NCI-H1436 (cell line): ENCODE measurements at places on chromosomes 6 and 20.

GRCh38 chr6:1608222-1609040 lies 1.3 kb upstream of the FOXC1 start:
- no peak for DNase-seq

DNA sequence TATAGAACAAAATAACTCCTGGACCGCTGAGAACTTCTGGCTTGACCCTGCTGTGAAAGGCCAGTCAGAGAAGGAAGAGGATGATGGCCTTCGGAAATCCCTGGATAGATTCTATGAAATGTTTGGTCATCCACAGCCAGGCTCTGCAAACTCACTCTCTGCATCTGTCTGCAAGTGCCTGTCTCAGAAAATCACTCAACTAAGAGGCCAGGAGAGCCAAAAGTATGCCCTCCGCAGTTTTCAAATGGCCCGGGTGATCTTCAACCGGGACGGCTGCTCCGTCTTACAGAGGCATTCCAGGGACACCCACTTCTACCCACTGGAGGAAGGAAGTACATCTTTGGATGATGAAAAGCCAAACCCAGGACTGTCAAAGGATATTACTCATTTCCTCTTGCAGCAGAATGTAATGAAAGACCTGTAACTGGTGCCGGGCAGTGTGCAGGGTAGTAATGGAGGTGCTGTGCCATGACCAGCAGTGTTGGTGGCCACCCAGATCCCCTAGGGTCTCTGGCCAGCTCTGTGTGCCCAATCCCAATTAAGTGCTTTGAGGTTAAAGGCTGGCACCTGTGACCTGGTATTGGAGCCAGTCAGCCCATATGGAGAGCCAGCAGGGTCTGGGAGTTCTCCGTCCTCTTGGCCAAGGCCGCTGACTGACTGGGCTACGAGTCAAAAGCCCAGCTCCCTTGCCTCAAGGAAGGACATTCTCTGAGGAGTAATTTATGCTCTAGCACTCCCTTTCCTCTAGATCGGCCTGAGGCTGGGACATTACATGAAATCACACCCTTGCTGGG lies 87.1 kb downstream of the TRMT6 start:
- no peak for DNase-seq

DNA sequence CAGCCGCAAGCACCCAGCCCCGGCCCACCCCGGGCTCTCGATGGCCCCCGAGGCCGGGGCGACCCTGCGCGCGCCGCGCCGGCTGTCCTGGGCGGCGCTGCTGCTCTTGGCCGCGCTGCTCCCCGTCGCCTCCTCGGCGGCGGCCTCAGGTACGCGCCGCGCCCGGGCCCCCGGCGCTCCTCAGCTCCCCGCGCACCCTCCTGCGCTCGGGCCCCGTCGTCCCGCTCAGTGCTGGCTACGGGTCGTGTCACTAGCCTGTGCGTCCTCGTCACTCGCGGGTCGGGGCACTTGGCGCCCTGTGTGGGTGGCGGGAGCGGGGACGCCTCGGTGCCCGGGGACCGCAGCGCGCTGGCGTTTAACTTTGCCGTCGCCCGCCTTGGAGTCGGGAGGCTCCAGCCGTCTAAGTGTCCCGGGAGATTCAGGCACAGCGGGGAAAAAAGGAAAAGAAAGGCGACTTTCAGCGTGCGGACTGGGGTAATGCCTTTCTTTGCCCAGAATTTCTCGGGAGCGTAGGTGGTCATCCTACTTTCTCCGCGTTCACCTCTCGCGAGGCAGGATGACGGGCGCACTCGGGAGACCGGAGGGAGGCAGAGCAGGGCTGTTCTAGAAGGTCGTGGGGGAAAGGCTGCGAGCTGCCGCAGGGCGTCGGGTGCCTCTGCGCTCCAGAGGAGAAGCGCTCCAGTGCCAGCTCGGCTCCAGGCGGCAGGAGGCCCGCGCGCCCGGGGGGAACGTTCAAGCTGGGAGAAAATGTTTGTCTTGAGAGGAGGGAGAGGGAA lies 545 bp downstream of the FNDC1 start:
- DNase-seq = no peak

DNA sequence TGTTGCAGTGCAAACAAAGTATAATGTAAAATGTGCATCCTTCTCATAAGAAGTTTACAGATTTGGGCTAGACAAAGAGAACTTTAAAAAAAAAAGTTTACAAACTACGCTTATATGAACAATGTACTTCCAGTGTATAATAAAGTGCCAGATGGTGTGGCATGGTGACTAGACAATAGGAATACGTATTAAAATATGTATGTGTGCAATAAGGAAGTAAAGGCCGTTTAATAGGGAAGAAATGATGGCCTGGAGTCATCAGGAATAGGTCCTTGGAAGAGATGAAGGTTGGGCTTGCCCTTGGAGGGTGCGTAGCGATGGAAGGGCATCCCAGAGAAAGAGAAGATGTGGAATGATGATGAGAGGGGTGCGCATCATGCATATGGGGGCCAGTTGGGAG lies 108.2 kb downstream of the SOBP start:
- DNase-seq = no peak

- no peak for DNase-seq
Observed at GRCh38 chr6:139943391-139943790, 568.9 kb upstream of the CITED2 start.

- DNase-seq = no peak
Observed at GRCh38 chr6:73560853-73561407, 40.1 kb upstream of the EEF1A1 start.

DNA sequence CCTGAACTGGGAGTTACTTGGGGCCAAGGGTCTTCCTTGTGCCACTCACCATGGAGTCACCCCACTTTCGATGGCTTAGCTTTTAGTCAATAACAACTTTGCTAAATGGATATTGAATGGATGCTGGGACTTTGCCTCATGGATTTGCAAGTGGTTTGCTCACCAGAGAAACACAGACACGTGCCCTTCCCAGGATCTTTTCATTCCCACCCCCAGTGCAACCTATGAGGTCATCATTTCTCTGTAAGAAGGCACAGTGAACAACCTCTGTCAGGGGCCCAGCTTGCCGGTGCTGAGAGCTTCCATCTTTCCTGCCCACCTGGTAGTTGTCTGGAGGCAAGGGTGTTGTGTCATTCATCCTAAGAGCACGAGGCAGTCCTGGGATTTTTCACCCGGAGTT lies 256.8 kb upstream of the PMEPA1 start:
- DNase-seq = no peak

DNA sequence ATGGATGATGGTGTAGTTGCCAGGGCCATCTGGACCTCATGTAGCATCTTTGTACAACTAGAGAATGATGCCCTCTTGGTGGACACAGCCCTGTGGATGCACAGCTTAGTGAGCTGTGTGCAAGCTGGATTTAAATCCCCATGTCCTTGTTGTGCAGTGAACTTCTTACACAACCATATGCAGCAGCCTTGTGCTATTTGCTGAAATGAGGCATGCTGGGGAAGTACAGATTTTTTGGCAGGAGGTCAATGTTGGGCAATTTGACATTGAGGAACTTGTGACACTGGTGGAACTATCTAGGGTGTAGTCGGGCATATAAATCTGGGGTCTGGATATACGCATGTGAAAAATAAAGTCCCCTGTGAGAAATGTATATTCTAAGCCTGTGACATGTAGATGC lies 5.8 kb upstream of the CDC5L start:
- DNase-seq = no peak

- peak; percentile 22 for DNase-seq
Observed at GRCh38 chr20:32539026-32539816, 45.9 kb downstream of the NOL4L start.

GRCh38 chr6:25418454-25419052 lies 139.4 kb downstream of the CARMIL1 start:
- DNase-seq = no peak

DNA sequence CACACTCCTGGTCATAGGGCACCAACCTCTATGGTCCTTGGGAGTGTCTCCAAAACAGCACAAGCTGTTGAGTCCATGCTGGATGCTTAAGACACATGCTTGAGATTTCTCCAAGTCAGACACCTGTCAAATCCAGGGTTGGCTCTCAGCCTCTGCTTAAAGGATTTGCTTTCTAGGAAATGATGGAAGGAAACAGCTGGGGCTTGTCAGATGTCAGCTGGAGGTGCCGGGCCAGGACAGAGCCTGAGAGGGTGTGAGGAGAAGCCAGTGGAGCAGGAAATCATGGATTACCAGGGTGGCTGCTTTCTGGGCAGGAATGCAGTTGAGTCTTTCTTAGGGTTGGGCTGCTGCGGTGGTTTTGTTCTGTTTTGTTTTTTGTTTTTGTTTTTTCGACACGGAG lies 83.0 kb upstream of the FAM184A start:
- DNase-seq = no peak

GRCh38 chr6:84766118-84766798 lies 1.9 kb upstream of the TBX18 start:
- DNase-seq = no peak

- no peak for DNase-seq
Observed at GRCh38 chr6:89562093-89562973, 76.2 kb downstream of the LYRM2 start.

DNA sequence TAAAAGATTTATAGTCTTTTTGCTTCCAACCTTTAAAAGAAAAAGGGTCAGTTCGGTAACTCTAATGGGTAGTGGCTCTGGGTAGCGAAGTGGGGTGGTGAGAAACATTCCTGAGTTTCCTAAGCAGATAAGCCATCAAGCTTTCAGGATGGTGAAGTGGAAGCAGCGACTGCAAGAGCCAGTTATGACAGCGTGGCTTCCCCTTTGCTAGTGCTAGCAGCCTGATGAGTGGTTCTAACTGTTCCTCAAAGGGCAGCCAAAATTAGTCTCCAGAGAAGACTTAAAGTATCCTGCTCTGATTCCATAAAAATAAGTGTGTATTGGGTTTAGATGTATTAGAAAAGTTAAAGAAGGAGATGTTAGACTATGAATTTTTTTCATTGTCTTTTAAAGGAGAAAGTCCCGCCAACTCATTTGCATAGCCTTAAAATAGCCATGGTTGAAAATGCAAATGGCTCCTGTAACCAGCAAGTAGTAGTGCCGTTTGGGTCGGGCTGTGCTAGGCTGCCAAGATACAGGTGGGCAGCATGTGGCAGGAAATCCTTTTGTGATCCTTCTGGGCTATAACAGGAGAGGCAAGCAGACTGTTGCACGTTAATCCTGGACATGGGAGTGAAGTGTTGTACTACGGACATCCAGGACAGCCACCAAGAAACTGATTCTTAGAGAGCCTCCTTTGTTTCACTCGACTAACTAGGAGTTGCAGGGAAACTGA lies 18.0 kb downstream of the ELOVL2 start:
- DNase-seq = no peak

DNA sequence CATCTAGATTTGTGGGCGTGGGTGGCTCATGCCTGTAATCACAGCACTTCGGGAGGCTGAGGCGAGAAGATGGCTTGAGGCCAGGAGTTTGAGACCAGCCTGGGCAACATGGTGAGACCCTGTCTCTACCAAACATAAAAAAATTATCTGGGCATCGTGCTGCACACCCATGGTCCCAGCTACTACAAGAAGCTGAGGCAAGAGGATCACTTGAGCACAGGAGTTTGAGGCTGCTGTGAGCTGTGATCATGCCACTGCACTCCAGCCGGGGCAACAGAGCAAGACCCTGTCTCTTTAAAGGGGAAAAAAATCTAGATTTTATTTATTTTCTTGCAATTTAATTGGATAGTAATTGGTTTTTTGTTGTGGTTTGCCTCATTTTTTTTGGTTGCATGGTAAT lies 53.6 kb downstream of the DEK start:
- no peak for DNase-seq

DNA sequence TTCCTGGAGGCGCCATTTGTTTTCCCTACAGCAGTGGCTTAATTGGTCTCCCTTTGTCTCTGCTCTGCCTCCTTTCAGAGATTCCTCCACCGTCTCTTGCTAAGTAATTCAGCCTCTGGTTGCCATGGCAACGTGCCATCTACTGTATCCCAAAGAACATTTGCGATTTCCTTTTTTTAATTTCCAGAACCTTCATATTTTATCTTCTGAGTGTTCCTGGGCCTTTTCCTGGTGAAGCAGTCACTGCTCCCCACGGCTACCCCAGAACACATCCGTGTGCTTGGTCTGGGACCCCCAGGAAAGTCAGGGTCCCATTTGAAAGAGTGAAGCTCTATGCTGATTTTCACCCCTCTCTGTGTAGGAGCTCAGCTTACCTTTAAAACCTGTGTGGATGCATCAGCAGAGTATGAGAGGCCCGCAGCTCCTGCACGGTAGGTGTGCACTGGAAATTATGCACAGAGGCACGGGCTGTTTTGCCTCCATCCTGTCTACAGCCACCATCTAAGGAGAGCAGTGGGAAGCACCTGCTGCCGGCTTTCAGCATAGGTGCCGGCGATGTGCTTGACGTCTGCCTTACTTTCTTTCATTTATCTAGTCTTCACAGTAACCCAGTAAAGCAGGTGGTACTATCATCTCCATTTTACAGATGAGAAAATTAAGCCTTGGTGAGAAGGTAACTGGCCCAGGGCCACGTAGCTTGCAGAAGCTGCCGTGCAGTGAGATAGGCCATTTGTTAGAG lies 122.8 kb downstream of the SYCP2 start:
- DNase-seq = no peak

GRCh38 chr6:122393351-122393896 lies 6.0 kb upstream of the HSF2 start:
- no peak for DNase-seq

- DNase-seq = no peak
Observed at GRCh38 chr20:53847139-53847836, 223.1 kb downstream of the BCAS1 start.

DNA sequence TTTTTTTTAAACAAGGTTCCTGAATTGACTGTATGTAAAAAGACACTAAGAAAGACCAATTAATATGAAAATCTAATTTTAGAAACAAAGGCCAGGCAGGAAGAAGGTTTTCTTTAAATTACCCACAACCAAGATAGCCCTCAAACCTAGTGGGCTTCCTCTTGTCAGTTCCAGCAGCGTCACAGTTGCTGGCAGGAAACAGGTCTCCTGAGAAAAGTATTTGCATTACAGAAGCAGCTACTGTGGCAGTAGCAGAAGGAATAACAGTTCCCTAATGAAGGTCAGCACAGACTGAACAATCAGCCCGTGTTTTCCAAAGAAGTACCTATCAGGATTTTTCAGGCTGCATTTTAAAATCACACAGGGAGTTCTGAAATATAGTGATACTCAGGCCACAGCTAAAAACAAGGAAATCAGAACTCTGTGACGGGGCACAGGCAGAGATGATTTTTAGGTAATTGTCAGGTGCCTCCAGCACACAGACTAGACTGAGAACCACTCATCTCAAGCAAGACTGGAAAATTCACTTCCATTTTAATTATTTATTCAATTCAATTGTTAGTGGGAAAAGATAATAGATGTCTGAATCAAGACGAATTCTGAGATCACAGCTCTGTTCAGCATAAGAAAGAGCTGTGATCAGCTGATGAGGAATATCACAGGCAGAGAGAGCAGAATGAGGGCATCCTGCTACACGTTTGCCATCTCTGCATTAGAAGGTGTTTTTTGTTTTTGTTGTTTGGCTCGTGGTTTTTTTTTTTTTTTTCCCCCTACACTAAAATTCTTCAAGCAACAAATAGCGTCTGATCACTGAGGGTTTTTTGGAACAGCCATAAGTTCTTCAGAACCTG lies 230.5 kb upstream of the KHDRBS2 start:
- DNase-seq = no peak
